ENCODE measurements at places on chromosomes 11 and 22. TPM values are rescaled to one million over a fixed set of nuclear protein-coding genes. Genes with fewer than 3 reads are reported as not detected.

DNA sequence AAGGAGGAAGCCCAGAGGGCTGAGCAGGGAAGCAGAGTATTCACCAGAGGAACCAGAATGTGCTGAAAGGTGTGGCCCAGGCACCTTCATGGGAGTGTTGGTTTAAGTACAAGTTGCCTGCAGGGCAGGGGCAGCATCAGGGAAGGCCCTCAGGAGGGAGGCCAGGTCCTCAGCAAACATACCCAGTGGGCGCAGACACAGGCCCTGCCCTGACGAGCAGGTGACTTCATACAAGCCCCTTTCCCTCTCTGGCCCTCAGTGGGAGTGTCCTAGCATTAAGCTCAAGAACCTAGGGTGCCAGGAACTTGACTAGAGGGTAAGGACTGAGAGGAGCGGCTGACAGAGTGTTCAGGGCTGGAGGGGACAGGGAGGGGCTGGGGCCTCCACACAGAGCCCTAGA, 7.5 kb upstream of the CASTOR1 start:
- DNase-seq = no peak

DNA sequence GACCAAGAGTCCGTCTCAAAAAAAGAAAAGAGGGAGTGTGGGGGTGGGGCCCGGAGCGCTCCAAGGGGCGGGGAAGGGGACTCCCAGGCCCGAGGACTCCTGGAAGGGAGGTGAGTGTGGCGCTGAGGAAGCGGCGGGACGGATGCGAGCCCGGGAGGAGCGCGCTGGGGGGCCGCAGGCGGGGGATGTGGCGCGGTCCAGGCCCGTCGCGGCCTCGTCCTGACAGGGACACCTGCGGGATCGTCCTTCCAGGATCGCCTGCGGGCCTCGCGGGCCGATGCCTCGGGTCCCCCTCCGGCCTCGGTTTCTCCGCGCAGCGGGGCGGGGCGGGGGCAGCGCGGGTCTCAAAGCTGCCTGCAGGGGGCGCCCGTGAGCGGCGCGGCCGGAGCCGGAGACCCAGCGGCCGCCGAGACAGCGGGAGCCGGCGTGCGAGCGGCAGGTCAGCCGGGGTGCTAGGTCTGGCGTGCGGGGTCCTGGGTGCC, 3.8 kb upstream of the ADORA2A start:
- DNase-seq = peak; percentile 79

Gene MS4A7
- total RNA-seq = 27.2 TPM

Gene MUC6
- not detected for total RNA-seq

DNA sequence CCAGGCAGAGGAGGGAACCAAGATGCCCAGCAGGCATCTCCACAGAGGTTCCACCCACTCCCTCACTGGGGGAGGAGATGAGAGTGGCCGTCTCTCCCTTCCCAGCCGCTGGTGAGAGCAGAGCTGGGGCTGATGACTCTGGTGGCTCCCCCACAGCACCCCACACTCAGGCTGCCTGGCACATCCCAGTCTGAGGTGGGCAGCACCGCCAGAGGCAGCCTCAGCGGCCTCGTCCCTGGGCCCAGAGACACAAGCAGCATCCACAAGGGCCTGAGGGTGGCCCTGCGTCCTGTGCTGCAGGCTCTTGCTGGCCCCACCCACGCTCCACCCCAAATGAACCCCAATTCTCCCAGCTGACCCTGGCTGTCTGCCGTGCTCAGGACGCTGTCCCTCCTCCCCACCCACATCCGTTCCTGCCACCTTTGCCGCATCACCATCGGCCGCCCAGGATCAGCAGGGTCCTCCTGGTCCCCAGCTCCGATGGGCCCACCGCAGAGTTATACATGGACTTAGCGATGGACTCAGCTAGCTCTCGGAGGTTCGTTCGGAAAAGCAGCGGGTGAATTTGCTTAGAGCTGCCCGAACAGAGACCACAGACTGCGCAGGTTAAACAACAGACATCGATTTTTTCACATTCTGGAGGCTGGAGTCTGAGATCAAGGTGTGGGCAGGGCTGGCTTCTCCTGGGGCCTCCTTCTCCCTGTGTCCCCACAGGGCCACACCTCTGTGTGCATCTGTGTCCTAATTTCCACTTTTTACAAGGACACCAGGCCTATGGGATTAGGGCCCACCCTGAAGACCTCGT, 20.2 kb upstream of the CTSD start:
- no peak for DNase-seq

- DNase-seq = no peak
Measured at GRCh38 chr11:60852117-60852981, 3.4 kb downstream of the PTGDR2 start.

Gene NOL12
- 38.5 TPM for total RNA-seq

DNA sequence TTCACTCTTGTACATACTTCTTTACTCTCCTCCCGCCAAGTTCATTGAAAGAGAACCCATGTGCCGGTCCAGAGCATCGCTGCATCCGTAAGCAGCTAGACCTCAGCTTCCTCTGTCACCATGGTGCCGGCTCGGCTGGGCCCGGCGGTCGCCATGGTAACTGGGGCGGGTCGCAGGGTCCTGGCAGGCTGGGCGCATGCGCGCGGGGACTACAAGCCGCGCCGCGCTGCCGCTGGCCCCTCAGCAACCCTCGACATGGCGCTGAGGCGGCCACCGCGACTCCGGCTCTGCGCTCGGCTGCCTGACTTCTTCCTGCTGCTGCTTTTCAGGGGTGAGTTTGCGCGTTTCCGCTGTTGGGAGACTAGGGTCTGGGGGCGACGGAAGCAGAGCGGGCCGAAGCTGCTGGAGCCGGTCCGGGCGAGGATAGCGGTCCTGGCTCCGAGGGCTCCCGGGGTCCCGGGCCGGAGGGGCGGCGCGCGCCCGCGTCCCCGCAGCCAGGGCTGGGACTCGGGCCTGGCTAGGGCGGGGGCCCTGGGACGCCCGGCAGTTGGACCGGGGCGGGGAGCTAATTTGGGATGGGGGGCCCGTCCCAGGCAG, at the start of gene JAM3:
JAM3 (plus strand) TSS at position 244 of the 597 bp plus-strand sequence; CDS start at position 256, 12 bp downstream.
- DNase-seq = peak; percentile 98

DNA sequence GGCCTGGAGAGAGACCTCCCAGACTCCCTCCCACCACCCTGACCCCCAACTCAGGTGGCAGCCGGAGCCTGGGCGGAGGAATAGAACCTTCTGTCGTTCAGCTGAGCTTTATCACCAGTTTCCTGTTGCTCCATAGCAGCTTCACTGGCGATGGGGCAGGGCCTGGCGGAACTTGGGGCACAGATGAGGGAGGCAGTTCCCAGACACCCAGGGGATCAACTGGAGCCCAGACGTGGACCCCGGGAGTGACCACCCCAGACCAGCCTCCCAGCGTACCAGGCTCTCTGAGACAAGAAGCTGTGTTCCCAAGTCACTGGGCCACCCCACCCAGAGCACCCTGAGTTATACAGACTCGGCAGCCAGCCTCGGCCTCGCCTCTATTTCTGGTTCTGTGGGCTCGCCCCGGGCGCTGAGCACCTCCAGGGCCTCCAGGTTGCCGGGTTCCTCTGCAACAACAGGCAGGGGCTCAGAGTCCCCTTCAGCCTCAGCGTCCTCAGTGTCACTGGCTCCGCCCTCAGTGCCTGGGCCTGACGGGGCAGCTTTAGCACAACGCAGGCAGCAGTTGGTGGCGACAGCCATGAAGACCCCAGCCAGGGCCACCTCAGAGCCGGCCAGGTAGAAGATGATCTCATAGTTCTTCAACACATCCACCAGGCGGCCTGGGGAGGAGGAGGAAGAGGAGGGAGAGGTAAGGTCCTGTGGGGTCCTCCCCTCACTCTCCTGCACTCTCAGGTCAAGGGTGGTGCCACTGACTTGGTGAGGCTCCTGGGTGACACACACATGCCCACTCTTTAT, 5.7 kb downstream of the SLC16A8 start:
- DNase-seq = no peak

Gene CCDC88B
- total RNA-seq = 172 TPM

Gene PRG3
- not detected for total RNA-seq

DNA sequence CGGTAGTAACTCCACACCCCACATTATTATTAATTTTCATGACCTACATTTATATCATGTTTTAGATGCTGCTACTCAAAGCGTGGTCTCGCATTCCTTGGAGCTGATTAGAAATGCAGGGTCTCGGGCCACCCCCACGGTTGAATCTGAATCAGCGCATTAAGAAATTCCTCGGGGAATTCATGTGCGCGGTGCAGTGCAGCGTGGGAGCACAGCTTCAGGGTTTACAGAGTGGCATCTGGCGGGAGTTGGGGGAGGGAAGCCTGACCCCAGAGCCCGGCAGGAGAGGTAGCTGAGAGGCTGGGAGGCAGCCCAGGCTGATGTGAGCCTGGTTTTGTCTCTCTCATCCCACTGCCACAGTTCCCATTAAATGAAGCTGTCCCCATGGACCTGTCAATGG, 48.1 kb upstream of the DAGLA start:
- no peak for DNase-seq

Gene ZDHHC13
- 24.6 TPM for total RNA-seq

DNA sequence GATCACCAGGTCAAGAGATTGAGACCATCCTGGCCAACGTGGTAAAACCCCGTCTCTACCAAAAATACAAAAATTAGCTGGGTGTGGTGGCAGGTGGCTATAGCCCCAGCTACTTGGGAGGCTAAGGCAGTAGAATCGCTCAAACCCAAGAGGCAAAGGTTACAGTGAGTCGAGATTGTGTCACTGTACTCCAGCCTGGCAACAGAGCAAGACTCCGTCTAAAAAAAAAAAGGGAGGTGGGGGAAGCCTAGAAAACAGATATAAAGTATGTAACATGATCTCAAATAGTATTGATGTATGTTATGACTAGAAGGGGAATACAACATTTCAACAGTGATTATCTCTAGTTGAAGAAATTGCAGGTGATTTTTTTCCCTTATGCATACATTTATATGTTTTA, 61.4 kb downstream of the SLC1A2 start:
- DNase-seq = no peak

- peak; percentile 22 for DNase-seq
Measured at GRCh38 chr22:30265131-30265720, 1.4 kb downstream of the OSM start.

Gene SLC22A25
- total RNA-seq = not detected

GRCh38 chr11:6459099-6459450, 14.7 kb downstream of the TRIM3 start:
- DNase-seq = no peak

Gene DERL3
- total RNA-seq = 74.1 TPM

DNA sequence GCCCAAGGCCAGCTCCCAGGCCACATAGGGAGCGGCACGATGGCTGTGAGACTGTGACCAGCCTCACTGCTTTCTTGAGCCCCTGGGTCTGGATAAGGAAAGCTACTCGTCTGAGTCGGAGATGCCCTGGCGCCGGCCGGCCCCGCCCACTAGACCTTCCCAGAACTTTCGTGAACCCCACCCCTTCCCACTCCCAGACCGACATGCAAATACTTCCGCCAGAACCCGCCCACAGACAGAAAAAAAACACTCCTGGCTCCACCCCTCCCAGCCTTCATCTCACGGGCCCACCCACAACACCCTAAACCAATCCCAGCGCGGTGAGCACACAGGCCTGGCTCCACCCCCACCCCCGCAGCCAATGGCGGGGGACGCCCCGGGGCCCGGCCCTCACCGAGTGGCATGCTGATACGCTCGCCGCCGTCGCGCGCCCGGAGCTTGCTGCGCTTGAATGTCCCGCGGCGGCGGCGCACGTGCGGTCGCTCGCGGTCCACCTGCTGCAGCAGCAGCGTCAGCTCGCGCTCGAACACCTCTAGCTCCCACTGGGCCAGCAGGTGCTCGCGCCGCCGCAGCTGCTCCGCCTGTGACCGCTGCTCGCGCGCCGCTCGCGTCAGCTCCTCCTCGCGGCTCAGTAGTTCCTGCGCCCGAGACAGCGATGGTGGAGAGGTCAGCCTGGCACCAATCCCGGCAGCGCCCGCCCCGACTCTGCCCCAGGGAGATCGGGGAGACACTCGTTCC, 7.0 kb downstream of the MAP3K11 start:
- no peak for DNase-seq

Gene SLN
- total RNA-seq = not detected

Gene IGLL5
- total RNA-seq = 46.9 TPM

DNA sequence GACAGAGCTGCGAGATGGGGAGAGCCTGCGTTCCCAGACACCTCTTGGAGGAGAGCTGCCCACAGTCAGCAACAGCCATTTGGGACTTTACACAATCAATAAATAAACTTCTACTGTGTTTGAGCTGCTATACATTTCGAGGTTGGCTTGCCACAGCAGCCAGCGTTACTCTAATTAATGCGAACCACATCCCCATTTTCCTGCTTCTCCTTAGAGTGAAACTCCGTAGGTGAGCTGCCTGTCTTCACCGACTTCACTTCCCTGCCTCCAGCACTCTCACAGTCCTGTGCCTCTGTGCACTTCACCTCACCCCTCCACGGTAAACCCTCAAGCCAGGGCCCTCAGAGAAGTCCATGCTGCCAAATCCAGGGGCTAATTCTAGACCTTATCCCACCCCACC, 5.9 kb upstream of the SLC22A12 start:
- DNase-seq = no peak

GRCh38 chr11:110038201-110038600, 55.0 kb upstream of the ZC3H12C start:
- no peak for DNase-seq

DNA sequence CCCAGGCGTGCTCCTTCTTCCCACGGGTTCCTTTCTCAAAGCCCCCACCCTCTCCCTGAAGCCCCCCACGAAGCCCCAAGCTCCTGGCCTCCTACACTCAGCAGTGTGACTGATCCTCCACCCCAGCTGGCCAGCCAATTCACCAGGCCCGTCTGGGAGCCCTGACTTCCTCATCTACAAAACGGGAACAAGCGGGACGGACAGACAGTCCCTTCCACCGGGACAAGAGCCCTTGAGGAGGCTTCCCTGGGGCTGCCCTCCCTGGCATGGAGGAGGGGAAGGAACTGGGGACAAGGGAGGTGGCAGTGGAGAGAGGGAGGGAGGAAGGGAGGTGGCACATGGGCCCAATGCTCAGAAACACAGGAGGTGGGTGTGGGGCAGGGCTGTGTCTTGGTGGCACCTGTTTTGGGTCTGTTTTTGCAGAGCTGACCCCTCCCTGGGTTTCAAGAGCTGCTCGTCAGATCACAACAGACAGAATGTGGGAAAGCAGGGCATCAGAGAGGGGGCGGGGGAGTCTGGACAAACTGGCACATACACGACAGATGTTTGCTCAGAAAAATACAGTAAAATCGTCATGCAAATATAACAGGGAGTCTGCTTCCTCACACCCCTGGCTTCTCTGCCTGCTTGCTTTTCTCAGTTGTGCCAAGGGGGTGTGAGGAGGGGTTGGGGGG, 56.8 kb downstream of the ELFN2 start:
- peak; percentile 56 for DNase-seq

- DNase-seq = no peak
Measured at GRCh38 chr22:28917747-28918549, 34.6 kb downstream of the ZNRF3 start.

Measured in B cell (primary cell).